ENCODE measurements at places on chromosomes 5 and 9. TPM values are rescaled to one million over a fixed set of nuclear protein-coding genes. Genes with fewer than 3 reads are reported as not detected.

- DNase-seq, result no peak
Measured at GRCh38 chr5:165055476-165055875, 1550.1 kb downstream of the MAT2B start.

DNA sequence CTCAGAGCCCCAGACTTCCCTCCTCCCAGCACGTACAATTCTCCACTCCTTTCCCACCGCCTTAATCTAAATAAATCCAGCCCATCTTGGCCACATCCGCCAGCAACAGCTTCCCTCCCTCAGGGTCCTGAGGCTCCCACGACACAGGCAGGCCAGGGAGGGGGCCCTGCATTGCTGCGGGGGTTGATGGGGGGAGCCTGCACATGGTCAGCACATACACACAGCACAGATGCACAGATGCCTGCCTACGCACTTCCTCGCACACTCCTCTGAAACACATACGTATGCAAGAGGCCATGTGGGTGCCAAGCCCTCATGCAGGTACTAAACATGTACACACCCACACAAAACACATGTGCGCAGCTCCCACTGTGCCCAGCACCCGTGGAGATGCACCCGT, 14.8 kb downstream of the PDGFRB start:
- DNase-seq, result no peak

DNA sequence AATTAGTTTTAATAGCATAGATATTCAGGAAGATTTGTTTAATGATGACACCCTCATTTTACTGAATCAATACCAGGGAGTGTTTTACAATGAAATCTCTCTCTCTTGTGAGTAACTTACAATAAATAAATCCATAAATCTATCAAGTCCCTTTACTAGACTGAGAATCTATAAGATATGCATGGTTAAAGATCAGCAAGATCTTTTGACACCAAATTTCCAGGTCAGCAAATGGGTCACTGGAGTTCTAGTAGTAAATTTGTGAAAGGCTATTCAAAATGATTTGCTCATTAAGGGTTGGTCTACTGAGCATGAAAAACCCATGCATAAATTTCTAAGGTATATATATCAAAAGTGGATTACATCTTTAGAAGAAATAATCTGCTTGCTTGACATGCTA, 512.1 kb upstream of the ITGA1 start:
- DNase-seq, result no peak

GRCh38 chr5:80516826-80517225, 28.9 kb downstream of the FAM151B start:
- DNase-seq, result no peak

DNA sequence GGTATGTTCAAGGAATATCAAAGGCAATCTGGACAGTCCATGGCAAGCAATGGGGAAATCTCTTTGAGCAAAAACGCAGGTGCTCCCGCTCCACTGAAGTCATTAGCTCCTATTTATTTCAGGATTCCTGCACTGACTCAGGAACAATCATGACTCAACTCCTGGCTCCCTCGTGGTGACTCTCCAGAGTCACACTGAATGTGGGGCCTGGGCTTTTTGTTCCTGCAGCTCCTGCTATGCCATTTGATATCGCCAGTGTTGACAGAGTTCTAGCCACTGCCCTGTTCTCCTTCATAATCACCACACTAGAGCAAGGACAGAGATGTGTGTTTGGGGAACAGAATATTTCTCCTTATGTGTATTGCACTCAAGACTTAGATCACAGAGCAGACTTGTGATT, 187.2 kb upstream of the ZNF462 start:
- no peak for DNase-seq

DNA sequence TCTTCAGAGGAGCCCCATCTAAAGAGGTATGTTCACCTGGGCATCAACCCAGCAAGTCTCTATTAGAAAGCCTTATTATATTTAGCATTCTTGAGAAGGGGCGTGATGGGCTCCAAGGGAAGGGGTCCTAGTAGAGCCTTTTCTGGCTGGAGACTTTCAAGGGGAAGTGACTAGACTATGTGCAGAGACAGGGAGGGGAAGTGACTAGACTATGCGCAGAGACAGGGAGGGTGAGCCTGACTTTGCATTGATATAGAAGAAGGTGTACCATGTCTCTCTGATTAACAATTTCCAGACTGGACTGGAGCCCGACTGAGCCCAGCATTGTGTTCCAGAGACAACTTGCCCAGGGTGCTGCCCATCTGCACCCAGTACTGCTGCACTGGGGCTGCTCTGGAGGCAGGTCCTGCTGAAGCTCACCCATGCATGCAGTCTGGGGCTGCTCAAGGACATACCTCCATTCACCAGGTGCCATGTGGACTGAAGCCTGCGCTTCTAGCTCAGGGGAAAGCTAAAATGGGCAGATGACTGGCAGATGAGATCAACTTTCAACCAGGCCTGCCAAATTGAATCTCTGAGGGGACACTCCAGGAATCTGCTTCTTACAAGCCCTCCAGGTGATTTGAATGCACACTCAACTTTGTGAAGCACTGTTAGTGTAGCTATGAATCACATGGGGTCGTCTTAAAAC, 83.0 kb upstream of the GNA14 start:
- no peak for DNase-seq

DNA sequence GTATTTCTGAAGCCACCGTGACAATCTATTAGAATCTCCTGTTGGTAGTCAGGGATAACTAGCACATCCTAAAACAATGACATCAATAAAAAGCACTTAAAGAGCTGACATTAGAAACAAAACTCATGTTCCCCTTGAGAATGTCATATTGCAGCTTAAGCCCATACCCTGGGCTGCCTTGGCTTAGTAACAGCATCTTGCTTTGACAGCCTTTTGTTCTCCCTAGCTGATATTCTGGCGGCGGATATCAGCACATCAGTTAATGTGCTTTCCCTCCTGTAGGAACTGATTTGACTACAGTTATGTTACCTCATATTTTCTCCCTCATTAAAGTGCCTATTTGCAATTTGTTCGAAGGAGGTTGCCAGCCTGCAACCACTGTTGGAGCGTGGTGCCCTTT, 214.1 kb downstream of the CD180 start:
- DNase-seq, result no peak

GRCh38 chr9:128637656-128638055, 19.0 kb downstream of the DYNC2I2 start:
- DNase-seq, result no peak

DNA sequence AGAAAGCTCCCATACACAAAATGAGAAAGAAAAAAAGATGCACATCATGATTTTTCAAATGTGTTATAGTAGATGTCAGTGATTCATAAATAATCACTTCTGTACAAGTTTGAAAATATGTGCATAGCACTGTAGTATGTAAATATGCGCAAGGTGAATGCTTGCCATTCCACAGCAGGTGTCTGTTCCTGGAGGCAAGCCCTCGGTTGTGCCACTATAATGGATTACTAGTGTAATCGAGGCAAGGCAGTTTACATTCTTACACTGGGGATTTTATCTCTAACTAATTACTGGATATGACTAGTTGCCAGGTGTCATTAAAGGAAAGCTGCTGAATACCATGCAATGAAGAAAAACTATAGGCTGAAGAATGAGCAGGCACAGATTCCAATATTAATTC, 93.6 kb downstream of the ARHGEF28 start:
- DNase-seq, result no peak

- DNase-seq, result no peak
Measured at GRCh38 chr9:6328103-6328502, at the start of gene TPD52L3. TSS of gene TPD52L3 (plus strand) at chr9:6328375. CDS start at chr9:6328596, 221 bp downstream.

DNA sequence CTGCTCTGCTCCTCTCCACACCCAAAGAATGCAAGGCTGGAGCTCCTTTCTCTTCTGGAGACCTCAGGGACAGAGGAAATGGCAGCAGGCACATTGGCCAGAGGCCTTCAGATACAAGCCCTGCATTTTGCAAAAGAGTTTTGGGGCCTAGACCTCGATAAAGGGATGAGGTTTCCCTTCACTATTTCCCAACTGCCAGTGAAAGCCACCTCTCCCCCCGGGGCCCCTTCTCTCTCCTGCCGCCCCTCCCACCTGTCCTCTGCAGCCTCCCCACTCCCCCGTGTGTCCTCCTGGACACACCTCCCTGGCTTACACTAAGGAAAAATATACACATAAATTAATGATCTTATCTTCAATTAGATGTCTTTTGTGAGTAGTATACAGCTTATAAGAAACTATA, 21.3 kb upstream of the LMNB1 start:
- no peak for DNase-seq

DNA sequence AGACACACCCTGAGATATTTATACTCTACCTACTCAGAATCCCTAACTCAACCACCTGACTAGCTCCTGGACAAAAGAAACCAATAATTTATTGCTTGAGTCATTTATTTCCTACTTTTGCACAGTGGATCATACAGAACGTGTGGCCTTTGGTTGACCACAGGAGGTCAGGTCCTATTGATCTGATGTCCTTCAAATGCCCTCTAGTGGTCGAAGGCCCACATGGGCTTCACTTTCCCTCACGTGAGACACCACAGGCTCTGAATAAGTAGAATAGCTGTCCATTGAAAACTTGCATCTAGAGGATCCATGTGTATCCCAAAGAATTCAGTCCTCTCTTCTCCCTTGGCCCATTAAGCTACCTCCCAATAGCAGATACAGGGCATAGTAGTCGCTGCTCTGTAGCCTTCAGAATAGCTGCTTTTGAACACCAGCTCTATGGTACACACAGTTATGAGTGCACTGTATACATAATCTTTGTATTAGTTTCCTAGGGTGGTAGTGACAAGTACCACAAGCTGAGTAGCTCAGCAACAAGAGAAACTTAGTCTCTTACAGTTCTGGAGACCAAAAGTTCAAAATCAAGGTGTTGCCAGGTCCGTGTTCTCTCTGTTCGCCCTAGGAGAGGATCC, 177.6 kb upstream of the SMARCA2 start:
- no peak for DNase-seq

GRCh38 chr5:177524539-177524900, 7.8 kb upstream of the DDX41 start:
- DNase-seq, result peak; percentile 86

DNA sequence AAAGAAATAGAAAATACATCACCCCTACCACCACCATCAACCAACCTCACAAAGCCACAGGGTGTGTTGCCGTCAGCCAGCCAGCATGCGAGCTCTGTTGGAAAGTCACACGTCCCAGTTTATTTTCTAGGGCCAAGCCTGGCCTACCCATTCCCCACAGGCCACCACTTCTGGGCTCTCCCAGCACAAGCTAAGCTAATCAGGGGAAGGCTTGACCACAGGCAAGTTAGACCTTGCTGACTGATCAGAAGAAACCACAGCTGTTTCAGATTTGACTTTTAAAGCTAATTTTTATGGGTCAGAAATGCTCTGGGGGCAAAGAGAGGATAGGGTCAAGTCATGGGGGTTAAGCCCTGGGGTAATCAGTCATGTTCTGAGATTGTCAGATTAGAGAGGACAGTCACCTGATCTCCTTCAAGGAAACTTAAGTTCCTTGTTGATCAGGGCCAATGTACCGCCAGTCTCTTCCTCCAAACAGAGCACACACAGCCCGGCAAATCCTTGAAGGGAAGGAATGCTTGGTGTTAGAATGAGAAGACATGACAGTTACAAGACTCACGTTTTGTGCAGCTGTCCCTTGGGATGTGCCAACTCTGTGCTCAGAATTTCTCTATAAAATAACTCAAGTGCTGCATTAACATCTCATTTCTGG, 7.6 kb downstream of the SHB start:
- no peak for DNase-seq

GRCh38 chr9:116494815-116495634, 192.1 kb upstream of the TRIM32 start:
- DNase-seq, result no peak

DNA sequence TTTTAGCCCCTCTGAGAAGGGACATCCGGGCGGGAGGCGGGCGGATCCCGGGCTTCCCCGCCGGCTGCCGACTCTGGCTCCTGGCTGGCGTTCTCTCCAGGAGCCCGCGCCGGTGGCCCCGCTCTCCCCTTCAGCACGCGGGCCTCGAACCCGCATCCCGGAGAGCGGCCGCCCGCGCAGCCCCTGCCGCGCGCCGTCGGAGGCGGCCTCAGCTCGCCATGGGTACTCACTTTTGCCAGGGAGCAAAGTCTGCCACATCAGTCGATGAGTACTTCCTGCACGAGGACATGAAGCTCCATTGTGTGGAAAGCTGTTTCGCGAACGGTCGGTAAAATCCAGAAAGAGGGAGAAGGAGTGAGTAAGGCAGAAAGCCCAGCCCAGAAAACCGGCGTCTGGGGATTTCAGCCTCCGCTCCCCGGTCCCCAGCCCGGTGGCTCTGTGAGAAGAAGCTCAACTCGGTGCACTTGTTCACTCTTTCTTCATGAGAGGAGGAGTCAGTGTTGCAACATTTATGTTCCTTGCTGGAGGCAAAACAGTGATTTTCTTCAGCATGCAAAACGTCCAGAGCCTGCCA, at the start of gene PRLR:
Gene PRLR (minus strand): TSS at position 450 of the 574 bp plus-strand sequence. CDS start 140,867 bp downstream, outside the sequence.
- DNase-seq, result no peak

GRCh38 chr9:112396416-112396815, 16.5 kb downstream of the HSDL2 start:
- no peak for DNase-seq

The CDC23 gene
- 32.4 TPM for total RNA-seq

The IGFBPL1 gene
- total RNA-seq, result 2.8 TPM

The TMED9 gene
- total RNA-seq, result 299 TPM

The NR6A1 gene
- 0.39 TPM for total RNA-seq

The PRUNE2 gene
- total RNA-seq, result 11.4 TPM

The DNAI1 gene
- total RNA-seq, result 0.25 TPM

The FIBCD1 gene
- total RNA-seq, result 6.8 TPM

All from chondrocyte (in vitro differentiated cells).